ENCODE measurements at places on chromosomes 2 and 18. TPM values are rescaled to one million over a fixed set of nuclear protein-coding genes. Genes with fewer than 3 reads are reported as not detected.

The ESPNL gene
- total RNA-seq: 2.4 TPM

The G6PC2 gene
- total RNA-seq: not detected

The INPP5D gene
- 0.46 TPM for total RNA-seq

The CDK15 gene
- total RNA-seq: 6.6 TPM

The E2F6 gene
- total RNA-seq: 9.0 TPM

The SERPINB12 gene
- not detected for total RNA-seq

The CHRND gene
- total RNA-seq: not detected

The FAM98A gene
- total RNA-seq: 17.8 TPM

The FAHD2A gene
- 20.8 TPM for total RNA-seq

The FLACC1 gene
- total RNA-seq: 0.74 TPM

The NCL gene
- 198 TPM for total RNA-seq

The KCNG2 gene
- total RNA-seq: 4.7 TPM

The SNTG2 gene
- total RNA-seq: not detected

The FAP gene
- total RNA-seq: 148 TPM

The ELOA2 gene
- not detected for total RNA-seq

The SLC8A1 gene
- total RNA-seq: 13.1 TPM

The ATP8B1 gene
- total RNA-seq: 8.2 TPM

The HTR2B gene
- total RNA-seq: 6.0 TPM

Measured in smooth muscle cell of bladder (primary cell).